RWPE2 (cell line): ENCODE measurements at places on chromosomes 5 and 9.

- no peaks in the 10 kb centered on the region for H3K27me3 ChIP-seq
- peak overlapping the region; percentile 33 for H3K27ac ChIP-seq
- DNase-seq, result no peak
- no peak overlapping the region for H3K4me3 ChIP-seq
- H3K4me1 ChIP-seq, result peaks cover 15% of the 10 kb centered on the region
- no peaks in the 10 kb centered on the region; the same call in 1 of the 2 replicates for H3K36me3 ChIP-seq
Measured at GRCh38 chr9:27472195-27472594, 51.9 kb upstream of the IFNK start.

DNA sequence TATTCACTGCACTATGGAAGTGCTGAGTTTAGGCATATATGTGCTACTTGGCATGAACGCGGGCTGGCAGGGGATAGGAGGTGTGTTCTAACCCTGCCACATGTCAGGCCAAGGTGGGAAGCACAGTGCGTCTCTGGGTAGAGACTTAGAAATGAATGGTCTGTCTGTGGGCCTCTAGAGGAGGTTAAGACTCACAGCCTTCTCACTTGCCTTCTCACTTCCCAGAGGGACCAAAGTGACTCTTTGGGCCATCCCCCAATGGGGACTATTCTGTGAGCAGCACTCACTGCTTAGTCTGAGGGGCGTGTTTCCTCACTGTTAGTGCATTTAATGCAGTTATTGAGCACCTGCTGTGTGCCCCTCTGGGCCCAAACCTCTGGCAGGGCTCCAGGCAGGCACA lies 2.4 kb upstream of the PITX1 start:
- H3K4me3 ChIP-seq, result no peak overlapping the region
- no peak overlapping the region for H3K27ac ChIP-seq
- H3K27me3 ChIP-seq, result peaks cover 11% of the 10 kb centered on the region
- DNase-seq, result no peak
- peaks cover 6% of the 10 kb centered on the region for H3K4me1 ChIP-seq

DNA sequence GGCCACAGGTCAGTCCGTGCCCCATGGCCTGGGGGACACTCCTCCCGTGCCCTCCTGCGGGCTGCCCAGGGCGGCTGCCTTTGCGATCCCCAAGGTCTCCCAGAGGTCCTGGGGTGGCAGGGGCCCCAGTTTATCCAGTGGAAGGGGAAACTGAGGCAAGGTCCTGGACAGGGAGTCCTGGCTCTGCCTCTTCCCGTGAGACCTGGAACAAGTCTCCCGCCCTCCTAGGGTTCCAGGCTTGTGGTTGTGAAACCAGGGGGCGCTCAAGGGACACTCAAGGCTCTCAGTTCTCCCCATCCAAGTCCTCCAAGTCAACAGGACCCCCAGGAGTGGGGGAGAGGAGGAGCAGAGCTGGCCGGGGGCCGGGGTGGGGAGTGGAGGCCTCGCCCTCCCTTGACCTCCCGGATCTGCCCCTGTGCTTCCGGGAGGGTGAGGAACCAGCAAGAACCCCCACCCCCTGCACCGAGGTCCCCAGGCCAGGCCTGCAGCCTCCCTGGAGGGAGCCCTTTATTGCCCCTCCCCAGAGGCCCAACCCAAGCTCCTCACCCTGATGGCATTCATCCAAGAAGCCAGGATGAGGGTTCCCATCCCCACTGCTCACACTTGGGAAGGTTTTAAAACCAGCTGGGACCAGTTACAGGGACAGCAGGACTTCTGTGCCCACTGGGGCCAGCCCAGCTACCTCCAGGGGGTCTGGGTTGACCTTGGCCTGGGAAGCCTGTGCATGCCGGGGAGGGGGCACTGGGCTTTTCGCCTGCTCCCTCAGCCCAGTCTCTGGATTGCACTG lies 24.7 kb upstream of the TMEM250 start:
- H3K27me3 ChIP-seq, result no peaks in the 10 kb centered on the region
- DNase-seq, result peak; percentile 52
- no peak overlapping the region for H3K27ac ChIP-seq
- no peaks in the 10 kb centered on the region for H3K4me1 ChIP-seq

GRCh38 chr5:133328800-133329199 lies 277.0 kb downstream of the HSPA4 start:
- no peaks in the 10 kb centered on the region for H3K36me3 ChIP-seq
- H3K4me3 ChIP-seq, result no peak overlapping the region
- H3K27ac ChIP-seq, result no peak overlapping the region
- no peaks in the 10 kb centered on the region for H3K4me1 ChIP-seq
- no peak for DNase-seq

- no peak for DNase-seq
- no peaks in the 10 kb centered on the region for H3K36me3 ChIP-seq
- no peak overlapping the region for H3K27ac ChIP-seq
- no peak overlapping the region for H3K4me3 ChIP-seq
- H3K27me3 ChIP-seq, result peaks cover 20% of the 10 kb centered on the region
- H3K4me1 ChIP-seq, result no peaks in the 10 kb centered on the region
Measured at GRCh38 chr9:124478354-124478753, 28.1 kb downstream of the ADGRD2 start.

- H3K4me1 ChIP-seq, result no peaks in the 10 kb centered on the region
- no peak for DNase-seq
- no peaks in the 10 kb centered on the region for H3K27me3 ChIP-seq
Measured at GRCh38 chr5:169805527-169805934, 168.5 kb downstream of the DOCK2 start.

GRCh38 chr5:71973563-71973962 lies 133.7 kb upstream of the MAP1B start:
- no peaks in the 10 kb centered on the region for H3K36me3 ChIP-seq
- no peaks in the 10 kb centered on the region for H3K4me1 ChIP-seq
- no peak overlapping the region for H3K4me3 ChIP-seq
- no peak overlapping the region for H3K27ac ChIP-seq
- H3K27me3 ChIP-seq, result no peaks in the 10 kb centered on the region
- DNase-seq, result no peak

DNA sequence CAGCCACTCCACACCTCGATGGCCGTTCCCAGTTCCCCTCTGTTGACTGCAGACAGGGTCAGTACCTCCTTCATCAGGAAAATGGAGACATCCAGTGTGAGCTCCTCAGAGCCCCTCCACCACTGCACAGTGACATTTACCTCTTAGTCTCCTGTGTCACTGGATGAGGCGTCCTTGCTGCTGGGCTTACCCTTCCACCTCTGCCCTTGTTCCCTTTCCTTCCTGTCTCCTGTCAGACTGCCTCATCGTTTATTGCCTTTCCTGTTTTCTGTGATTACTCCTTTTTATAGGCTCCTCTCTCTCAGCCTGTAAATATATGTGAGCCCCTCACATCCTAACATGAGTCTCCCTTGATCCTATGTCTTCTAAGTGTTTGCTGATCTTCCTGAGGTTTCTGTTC lies 23.2 kb upstream of the SPTAN1 start:
- peaks cover 57% of the 10 kb centered on the region for H3K36me3 ChIP-seq
- H3K4me1 ChIP-seq, result no peaks in the 10 kb centered on the region
- no peak for DNase-seq
- no peaks in the 10 kb centered on the region for H3K27me3 ChIP-seq
- H3K4me3 ChIP-seq, result no peak overlapping the region

DNA sequence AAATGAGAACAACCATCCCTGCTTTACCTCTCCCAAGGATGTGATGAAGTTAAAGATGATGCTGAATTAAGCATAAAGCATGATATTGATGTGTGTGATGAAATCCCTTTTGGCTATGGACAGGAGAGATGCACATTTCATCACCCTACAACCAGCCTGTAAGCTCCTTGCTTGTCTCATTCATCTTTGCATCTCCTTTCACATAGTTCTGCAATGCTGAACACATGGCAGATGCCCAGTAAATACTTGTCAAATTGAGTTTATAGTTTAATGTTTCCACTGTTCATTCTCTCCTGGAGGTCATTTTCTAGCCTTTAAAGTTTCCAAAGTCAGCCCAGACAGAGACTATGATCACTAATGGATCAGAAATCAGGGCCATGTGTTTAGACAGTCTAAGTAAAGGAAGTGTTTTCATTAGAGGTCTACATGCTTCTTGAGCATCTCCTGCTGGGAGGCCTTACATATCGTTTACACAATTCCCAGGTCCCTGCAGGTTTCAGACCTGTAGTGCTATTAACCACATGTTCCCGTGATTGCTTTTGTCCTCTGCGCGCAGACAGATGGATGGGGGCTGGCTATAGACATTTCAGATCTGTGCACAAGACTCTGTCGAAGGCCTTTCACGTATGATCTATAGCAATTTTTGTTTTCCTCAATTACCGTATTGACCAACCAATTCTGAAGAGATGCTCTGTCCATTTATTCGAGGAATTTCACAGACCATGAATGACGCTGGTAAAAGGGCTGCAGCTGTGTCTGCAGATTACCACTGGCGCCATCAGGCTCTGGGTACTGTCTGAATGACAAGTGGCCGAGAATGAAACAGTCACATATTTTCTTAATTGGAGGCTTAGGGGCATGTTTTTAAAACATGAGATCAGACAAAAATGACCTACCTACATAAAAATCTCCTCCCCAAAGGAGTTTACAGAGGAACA lies 49.0 kb upstream of the CKMT2 start:
- no peaks in the 10 kb centered on the region for H3K36me3 ChIP-seq
- no peak overlapping the region for H3K27ac ChIP-seq
- no peaks in the 10 kb centered on the region for H3K27me3 ChIP-seq
- no peak overlapping the region for H3K4me3 ChIP-seq
- H3K4me1 ChIP-seq, result no peaks in the 10 kb centered on the region

DNA sequence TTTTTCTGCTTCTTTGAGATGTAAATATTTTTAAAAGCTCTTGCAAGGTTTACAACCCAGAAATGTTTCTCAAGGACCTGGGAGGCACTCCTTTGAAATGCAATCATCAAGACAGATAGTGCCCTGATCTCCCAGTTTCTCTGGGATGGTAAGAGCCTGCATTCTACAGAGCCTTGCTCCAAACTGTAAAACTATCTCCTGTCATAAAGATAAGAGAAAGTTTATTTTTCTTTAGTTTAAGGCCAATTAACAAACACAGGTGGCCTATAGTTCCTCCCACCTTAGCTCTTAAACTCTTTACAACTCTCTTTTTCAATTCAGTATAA lies 1231.1 kb upstream of the NUDT12 start:
- DNase-seq, result no peak
- no peak overlapping the region for H3K4me3 ChIP-seq
- no peaks in the 10 kb centered on the region for H3K4me1 ChIP-seq
- no peaks in the 10 kb centered on the region for H3K27me3 ChIP-seq

DNA sequence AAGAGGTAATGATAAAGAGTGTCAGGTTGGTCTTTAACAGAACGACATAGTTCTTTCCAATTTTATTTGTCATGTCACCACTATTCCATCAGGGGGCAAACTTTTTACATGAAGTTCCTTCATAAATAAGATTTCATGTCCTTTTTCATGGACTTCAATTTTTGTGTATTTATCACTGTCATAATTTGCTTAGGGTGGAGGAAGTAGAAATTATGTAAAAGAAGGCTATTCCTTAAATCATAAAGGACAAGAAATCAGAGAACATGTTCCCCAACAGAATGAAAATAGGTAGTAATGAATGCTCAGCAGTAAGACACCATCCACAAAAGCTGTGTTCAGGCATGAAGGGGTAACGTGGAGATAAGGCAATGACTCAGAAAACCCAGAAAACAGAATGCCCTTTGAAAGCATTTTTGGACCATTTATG lies 72.7 kb downstream of the ZFAND5 start:
- H3K27ac ChIP-seq, result no peak overlapping the region
- H3K4me3 ChIP-seq, result no peak overlapping the region
- H3K4me1 ChIP-seq, result peaks cover 8% of the 10 kb centered on the region
- H3K36me3 ChIP-seq, result no peaks in the 10 kb centered on the region

- H3K4me3 ChIP-seq, result no peak overlapping the region
- no peaks in the 10 kb centered on the region for H3K36me3 ChIP-seq
- DNase-seq, result no peak
Measured at GRCh38 chr9:87698069-87698809, 27.7 kb upstream of the CTSL start.

GRCh38 chr5:10401498-10401897 lies 40.2 kb upstream of the ROPN1L start:
- H3K36me3 ChIP-seq, result peaks cover 99% of the 10 kb centered on the region
- no peaks in the 10 kb centered on the region for H3K27me3 ChIP-seq
- DNase-seq, result no peak
- no peak overlapping the region for H3K27ac ChIP-seq
- H3K4me1 ChIP-seq, result no peaks in the 10 kb centered on the region

DNA sequence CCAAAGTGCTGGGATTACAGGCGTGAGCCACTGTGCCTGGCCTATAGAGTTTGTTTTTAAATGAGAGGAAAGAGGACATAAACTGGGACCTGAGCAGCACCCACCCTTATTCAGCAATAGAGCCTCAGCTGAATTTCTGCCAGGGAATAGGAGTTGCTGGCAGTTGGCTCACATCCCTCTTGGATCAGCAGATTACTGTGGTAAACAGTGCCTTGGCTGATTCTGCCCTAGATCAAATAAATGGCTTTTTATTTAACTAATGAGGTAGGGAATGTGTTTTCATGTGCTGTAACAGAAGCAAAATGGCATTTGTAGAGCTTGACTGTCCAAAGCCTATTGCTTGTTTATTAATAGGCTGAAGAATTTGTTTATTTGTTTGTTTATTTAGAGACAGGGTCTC lies 2.1 kb downstream of the ARHGEF37 start:
- no peak for DNase-seq
- no peaks in the 10 kb centered on the region for H3K27me3 ChIP-seq
- peaks cover 10% of the 10 kb centered on the region for H3K4me1 ChIP-seq
- no peaks in the 10 kb centered on the region for H3K36me3 ChIP-seq
- no peak overlapping the region for H3K4me3 ChIP-seq

- H3K4me3 ChIP-seq, result no peak overlapping the region
- H3K27ac ChIP-seq, result no peak overlapping the region
- no peaks in the 10 kb centered on the region for H3K36me3 ChIP-seq
- H3K4me1 ChIP-seq, result peaks cover 1% of the 10 kb centered on the region
Measured at GRCh38 chr9:4339357-4339756, 39.5 kb upstream of the GLIS3 start.

DNA sequence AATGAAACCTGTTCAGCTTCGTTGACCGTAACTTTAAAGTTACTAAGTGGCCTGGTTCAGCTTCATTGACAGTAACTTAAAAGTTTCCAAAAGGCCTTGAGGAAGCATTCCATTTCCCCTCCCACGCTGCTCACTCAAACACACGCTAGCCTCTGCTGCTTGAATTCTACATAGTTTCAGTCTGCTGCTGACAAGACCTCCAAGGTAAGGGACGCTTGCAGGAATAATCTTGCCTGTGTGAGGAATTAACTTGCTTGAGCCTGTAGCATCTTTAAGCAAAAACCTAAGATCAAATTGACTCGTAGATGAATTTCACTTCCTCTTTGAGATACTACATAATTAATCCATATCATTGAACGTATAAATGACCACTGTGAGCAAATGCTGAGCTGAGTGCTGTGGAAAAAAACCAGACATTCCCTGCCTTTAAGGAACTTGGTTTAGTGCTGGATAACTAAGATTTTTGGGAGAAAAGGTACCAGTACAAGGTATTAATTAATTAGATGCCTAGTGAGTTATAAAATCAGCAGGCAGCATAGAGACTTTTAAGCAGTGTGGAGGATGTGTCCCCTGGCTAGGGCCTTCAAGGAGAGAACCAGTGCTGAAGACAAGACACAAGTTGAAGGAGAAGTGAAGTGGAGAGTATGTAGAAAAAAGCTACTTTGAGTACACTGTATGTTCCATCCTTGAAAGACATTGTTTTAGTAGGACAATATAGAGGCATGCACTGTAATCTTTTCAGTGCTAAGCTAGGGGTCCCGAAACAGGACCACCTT lies 39.2 kb downstream of the GRAMD2B start:
- no peak overlapping the region for H3K27ac ChIP-seq
- H3K4me1 ChIP-seq, result no peaks in the 10 kb centered on the region
- no peak for DNase-seq
- 0 out of 2 replicates have a peak, but pooled peaks cover 7% of the 10 kb centered on the region for H3K36me3 ChIP-seq
- no peaks in the 10 kb centered on the region for H3K27me3 ChIP-seq
- H3K4me3 ChIP-seq, result no peak overlapping the region

- no peaks in the 10 kb centered on the region for H3K36me3 ChIP-seq
- no peak overlapping the region for H3K27ac ChIP-seq
- DNase-seq, result no peak
Measured at GRCh38 chr9:14992516-14992915, 82.3 kb upstream of the FREM1 start.
